ENCODE measurements at places on chromosomes 1 and 21. TPM values are rescaled to one million over a fixed set of nuclear protein-coding genes. Genes with fewer than 3 reads are reported as not detected.

- no peak for DNase-seq
Observed at GRCh38 chr1:73161418-73161817, 879.1 kb upstream of the NEGR1 start.

- DNase-seq, result no peak
Observed at GRCh38 chr1:205672970-205673369, 7.3 kb downstream of the SLC45A3 start.

DNA sequence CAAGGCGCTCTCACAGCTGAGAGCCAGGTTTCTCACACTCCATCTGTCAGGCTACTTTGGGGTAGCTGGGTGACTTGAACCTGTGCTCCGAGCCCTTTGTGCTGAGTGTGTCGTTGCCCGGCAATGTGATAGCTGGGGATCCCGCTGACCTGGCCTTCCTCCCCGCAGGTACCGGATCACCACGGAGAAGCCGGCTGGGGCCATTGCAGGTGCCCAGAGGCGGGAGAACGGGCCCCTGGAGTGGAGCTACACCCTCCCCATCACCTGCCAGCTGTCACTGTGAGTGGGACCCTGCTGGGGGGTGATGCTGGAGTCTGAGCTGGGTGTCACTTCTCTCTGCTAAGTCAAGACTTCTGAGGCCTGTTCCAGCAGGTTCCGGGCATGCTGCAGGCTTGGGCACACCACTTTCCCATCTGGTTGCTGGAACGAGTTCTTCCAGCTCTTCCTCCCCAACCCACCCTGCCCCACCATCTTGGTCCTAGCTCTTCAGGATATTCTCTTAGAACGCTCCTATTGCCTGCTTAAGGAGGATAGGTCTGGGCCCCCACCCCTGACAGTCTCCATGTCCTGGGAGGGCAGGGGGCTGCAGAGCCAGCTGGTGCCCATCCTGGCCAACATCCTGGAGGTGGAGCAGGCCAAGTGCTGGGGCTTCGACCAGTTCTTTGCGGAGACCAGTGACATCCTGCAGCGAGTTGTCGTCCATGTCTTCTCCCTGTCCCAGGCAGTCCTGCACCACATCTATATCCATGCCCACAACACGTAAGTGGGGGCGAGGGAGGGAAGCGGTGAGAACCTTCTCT is 7.5 kb downstream of the IKBKE start:
- no peak for DNase-seq

DNA sequence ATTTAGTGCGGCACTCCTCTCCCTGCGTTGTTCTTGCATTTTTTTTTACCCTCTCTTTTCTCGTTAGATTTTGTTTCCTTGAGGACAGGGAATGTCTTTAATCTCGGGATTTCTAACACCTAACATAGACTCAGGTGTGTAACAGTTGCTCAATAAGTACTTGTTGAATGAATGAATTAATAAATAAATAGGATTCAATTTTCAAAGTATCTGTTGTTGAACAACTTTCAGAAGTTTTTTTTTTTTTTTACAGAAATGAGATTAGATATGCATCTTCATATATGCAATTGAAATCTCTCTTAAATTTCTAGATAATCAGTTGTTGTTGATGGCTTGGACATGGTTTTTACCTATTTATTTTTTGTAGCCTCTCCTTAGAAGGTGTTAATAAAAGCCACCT is 83.1 kb downstream of the ROR1 start:
- DNase-seq, result no peak

- DNase-seq, result no peak
Observed at GRCh38 chr1:193251950-193252349, 65.5 kb upstream of the B3GALT2 start.

- no peak for DNase-seq
Observed at GRCh38 chr1:157505481-157506272, 46.6 kb downstream of the FCRL5 start.

- no peak for DNase-seq
Observed at GRCh38 chr1:173014160-173014559, 36.6 kb downstream of the TNFSF18 start.

- no peak for DNase-seq
Observed at GRCh38 chr1:51516649-51517158, 2.4 kb downstream of the EPS15 start.

DNA sequence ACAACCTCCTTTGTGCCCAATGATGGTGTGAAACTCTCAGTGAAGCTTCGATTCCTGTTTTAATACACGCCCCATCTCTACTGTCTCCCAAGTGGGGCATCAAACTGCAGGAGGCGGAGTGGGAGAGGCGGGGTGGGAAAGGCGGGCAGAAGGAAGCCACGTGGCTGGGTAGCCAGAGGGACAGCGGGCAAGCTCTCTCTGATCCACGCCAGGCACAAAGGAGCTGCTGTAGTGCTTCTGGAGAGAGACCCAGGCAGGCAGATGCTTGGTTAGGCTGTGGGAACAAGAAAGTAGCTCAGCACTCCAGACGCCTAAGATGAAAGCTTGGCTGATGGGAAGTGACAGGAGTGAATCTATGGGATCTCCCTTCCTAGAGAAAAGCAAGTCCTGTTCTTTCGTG is 25.7 kb downstream of the TRIM67 start:
- DNase-seq, result peak; percentile 73

Gene THRAP3
- 86.5 TPM for total RNA-seq

Gene TNFSF4
- total RNA-seq, result 0.22 TPM

Gene LRRC39
- 90.7 TPM for total RNA-seq

Gene F5
- total RNA-seq, result 0.97 TPM

Measured in cardiac septum (tissue), 1 donor.